ENCODE measurements at places on chromosomes 11 and 22.

GRCh38 chr22:36964106-36964505 is 50.7 kb downstream of the CSF2RB start:
- no peak for DNase-seq

GRCh38 chr22:25478111-25478510 is 86.4 kb upstream of the GRK3 start:
- no peak for DNase-seq

DNA sequence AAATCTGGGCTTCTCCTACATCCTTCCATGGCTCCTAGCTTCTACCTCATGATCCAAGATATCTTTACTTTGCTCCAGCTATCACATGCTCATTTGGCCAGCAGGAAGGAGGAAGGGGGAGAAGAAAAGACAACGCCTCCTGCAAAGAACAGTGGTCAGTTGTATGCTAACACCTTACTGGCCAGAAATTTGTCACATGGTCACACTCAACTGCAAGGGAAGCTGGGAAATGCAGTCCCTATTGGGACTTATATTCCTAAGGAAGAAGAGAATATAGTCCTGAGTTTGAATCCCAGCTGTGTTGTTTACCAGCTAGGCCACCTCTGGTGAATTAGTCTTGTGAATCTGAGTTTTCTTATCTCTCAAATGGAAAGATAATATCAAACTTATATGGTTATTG is 272.0 kb downstream of the BLID start:
- no peak for DNase-seq

DNA sequence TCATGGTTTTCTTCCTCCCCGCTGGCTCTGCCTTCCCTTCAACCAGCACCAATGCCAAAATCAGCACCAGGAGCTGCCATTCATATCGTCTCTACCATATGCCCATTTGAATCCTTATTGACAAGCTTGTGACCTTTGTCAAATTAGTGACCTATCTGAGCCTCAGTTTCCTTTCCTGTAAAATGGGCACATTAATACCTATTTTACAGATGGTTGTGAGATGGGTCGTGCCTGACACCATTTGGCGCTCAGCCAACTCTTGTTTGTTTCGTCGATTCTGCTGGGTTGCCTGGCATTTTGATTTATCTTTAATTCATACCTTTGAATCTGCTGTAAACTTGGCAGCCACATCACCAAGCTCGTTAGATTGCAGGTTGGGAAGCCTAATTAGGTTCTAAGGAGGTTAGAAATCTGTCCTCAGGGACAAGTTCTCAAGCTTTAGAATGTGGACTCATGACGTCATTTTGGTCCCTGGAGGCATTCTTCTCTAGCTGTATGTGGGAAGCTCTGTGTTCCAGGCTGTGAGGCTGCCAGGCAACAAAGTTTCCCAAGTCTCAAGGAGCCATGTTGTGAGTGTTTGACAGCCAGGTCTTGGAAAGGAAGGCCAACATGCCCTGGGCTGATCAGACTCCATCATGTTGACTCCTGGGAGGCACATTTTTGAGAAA is 61.0 kb downstream of the RPS6KA4 start:
- no peak for DNase-seq

DNA sequence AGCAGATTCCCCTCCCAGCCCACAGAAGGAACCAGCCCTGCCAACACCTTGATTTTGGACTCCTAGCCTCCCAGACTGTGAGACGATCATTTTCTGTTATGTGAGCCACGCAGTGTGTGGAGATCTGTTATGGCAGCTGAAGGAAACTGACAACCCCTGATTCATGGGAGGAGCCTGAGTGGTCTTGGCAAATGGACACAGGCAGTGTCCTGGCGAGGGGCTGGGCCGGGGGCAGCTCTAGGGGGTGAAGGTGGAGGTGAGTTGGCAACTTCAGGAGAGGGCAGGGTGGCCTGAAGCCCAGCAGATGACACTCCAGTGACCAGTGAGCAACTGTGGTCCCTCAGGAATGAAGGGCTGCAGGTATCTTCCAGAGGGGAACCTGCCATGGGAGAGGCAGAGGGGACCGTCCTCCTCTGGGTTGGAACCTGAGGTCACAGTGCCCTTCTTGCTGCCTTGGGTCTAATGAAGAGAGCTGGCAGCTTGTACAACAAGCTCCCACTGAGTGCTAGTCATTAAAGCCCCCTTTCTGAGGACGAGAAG is 82.7 kb downstream of the CSNK2A3 start:
- DNase-seq = no peak

DNA sequence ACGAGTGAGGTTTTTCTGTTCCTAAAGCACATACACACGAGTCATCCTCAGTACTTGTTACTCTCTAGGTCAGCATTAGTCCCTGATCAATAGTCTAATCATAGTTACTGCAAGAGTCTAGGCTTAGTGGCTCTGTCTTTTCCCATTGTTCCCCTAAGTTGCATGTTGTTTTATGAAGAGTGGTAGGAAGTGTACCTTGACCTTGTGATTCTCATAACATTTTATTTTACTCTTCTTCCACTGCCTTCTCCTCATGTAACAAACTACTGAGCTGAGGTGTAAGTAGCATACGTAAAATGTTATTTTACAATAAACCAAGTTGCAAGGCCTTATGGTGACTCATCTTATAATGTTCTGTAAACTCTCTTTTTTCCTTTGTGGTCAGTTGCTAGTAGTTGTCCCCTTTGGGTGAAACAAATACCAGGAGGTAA is 15.0 kb downstream of the METTL15 start:
- DNase-seq = no peak

DNA sequence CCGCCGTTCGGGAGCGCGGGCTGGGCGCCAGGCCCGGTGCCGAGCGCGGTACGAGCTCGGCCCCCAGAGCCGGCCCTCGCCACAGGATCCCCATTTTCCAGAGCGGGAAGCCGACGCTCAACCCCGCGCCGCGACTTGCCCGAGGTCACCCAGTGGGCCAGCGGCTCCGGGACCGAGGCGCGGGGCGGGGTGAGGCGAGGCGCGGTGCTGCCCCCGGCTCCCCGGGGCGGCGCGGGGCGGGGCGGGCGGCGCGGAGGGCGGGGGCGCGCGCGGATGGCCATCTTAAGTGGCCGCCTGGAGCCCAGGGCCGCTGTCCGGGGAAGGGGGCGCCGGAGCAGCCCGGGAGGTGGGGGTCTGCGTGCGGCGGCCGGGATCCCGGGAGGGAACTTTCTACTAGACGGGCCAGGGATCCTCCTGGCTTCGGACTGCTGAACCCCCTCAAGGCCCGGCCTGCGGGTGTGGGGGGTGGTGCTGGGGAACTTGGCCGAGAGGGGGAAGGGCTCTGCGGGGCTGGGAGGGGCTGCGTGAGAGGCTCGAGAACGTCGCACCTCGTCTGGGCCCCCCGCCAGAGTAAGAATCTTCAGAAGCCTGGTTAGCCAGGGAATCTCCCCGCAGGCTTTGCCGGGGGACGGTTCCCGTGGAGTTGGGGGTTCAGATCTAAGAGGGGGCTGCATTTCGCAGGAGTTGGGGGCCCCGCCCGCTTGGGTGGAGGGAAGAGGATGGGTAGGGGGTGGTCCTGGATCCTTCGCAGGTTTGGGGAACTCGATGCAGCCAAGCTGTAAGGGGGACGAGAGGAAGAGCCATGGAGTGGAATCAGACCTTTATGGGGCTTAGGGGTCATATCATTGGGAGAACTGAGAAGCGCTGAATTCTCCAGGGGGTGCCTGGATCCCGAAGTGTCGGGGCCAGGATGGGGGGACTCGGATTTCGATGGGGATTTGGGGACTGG is 678 bp upstream of the INPPL1 start:
- peak; percentile 50 for DNase-seq

- DNase-seq = no peak
These were observed 99.3 kb upstream of the FSHB start for GRCh38 chr11:30131535-30131934.

DNA sequence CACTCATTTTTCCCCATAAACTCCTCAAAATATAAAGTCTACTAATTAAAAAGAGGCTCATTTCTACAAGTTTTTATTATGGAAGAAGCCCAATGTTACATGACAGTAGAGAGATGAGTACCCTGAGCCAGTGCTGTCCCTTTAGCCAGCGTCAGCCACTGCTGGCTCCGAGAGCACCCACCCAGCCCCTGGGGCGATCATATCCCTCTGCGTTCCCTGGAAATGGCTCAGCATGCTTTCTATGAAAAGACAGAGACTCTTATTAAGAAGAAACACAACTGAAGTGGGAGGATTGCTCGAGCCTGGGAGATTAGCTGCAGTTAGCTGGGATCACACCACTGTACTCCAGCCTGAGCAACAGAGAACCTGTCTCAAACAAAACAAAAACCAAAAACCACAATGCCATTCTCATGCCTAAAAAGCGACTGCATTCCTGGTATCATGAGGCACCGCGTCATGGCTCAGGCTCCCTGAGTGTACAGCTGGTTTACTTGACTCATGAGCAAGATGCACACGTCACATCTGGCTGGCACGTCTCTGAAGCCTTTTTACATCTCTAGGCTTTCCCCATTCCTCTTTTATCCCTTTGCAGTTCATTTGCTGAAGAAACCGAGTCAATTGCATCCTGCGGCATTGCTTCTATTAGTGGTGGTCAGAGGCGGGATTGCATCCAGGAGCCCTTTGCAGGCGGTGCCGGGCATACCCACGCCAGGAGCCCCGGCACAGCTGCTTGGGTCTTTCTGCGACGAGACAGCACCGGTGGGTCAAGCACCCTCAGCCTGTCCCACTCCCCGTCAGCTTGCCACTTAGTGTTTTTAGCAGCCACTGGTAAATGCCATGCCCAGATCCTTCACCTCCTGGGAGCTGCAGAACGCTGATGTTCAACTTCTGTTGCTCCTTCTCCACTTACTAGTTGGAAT is 119.9 kb downstream of the CTTN start:
- no peak for DNase-seq

DNA sequence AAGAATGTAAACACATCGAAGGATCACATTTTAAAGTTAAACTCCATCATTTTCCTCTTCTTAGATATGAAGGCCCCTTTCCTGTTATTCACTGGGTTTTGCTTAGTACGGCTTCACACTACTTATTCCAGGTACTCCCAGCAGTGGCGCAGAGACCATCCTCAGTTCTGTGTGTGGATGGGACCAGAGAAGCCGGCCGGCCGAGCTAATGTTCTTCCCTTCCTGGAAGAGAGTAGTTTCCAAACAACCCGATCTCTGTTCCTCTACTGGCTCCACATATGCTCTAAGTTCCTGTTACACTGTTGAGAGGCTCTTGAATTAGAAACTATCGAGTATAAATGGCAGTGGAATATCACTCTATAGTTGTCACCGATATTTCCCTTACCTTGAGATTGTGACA is 684 bp upstream of the NFRKB start:
- no peak for DNase-seq

DNA sequence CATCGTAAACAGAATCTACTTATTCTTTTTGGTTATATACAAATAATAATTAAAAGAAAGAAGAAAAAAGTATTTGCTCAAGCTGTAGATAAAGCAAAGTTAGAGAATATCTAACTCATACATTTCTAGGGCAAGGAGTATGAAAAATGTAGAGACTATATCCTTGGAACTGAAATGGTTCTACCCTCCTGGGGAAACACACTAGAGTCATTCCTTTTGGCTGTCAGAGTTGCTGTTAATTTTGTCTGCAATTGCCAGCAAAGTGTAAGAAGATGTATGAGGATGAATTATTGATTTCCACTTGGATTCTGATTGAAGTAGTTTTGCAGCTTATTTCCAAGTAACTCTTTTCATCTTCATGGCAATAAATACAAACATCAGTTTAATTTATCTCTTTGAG is 69.1 kb downstream of the SLC17A6 start:
- DNase-seq = no peak

- DNase-seq = peak; percentile 88
These were observed 11.1 kb downstream of the GRK2 start for GRCh38 chr11:67277231-67277961.

DNA sequence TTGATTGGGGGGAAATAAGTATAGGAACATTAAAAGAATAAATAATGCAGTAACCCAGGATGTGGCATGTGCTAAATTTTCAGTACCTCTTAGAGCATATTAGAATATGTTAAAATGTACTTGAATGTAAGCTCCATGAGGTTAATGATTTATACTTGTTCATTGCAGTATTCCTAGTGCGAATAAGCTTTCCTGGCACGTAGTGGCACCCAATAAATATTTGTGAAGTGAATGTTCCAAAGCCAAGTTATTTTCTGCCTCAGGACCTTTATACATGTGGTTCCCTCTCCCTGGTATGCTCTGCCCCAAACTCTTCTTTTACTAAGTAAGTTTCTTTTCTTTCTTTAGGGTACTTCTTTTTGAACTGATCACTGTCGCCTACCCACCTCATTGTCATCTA is 118.8 kb downstream of the DBX1 start:
- no peak for DNase-seq

GRCh38 chr11:9273376-9274336 is 8.5 kb upstream of the DENND5A start:
- no peak for DNase-seq

DNA sequence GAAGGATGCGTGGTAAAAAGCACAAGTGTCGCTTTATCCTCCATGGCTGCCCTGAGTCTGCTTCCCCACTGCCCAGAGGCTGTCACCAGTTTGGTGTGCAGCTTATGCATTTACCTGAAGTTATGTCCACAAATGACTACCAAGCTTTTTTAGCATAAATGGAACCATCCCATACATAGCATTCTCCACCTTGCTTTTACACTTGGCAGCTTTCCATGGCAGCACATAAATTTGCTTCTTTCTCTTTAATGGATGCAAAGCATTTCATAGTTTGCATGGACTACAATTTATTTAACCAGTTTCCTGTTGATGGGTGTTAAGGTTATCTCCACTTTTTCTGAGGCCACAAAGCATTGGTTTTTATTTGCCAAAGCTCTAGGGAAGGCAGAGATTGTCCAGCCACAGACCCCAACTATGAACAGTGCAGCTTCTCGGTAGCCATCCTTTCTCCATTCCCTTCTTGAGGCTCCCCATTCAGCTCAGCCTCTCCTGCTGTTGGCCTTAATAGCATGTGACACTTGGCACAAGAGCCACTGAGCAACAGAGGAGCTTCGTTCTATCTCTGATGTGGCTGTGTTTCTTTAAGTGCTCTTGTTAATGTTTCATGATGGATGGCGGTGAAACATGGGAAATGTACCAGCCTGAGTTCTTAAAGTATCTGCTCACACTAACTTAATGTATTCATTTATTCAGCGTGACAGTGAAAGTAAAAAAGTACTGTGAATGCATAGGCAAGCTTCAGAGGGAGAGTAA is 59.8 kb upstream of the NAV2 start:
- DNase-seq = no peak

Measured in stimulated activated CD4-positive, alpha-beta T cell treated with anti-CD3 and anti-CD28 coated beads, Interleukin-4, amount 100 ng/mL, for 48 hours (primary cell).